ENCODE measurements at places on chromosomes 4 and X. TPM values are rescaled to one million over a fixed set of nuclear protein-coding genes. Genes with fewer than 3 reads are reported as not detected.

The SHOX gene
- total RNA-seq, result not detected

The CLTRN gene
- total RNA-seq, result 0.94 TPM

The IL3RA gene
- total RNA-seq, result 4.8 TPM

The FAM47A gene
- not detected for total RNA-seq

The ZNF674 gene
- 2.5 TPM for total RNA-seq

The TKTL1 gene
- 6.9 TPM for total RNA-seq

The SEL1L3 gene
- total RNA-seq, result 9.8 TPM

The TENT5D gene
- not detected for total RNA-seq

GRCh38 chrX:43975796-43976195, 2.6 kb upstream of the NDP start:
- no peak for DNase-seq

GRCh38 chrX:135596495-135596894, 76.0 kb downstream of the INTS6L start:
- DNase-seq, result peak; percentile 7

DNA sequence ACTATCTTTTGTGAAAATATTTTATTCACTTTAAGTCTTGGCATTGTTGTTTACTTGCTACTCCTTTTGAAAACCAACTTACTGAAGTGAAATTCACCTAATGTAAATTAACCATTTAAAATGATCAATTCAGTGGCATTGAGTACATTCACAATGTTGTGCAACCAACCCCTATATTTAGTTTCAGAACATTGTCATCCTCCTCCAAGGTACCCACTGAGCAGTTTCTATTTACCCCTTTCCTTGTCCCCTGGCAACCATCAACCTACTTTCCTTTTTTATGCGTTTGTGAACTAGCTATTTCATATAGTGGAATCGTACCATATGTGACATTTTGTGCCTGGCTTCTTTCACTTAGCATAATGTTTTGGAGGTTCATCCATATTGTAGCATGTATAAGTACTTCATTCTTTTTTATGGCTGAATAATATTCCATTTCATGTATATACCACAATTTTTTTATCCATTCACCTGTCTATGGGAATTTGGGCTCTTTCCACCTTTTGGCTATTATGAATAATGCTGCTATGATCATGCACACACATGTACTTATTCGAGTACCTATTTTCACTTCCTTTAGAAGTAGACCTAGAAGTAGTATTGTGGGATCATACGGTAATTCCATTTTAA, 85.0 kb downstream of the WWC2 start:
- no peak for DNase-seq

DNA sequence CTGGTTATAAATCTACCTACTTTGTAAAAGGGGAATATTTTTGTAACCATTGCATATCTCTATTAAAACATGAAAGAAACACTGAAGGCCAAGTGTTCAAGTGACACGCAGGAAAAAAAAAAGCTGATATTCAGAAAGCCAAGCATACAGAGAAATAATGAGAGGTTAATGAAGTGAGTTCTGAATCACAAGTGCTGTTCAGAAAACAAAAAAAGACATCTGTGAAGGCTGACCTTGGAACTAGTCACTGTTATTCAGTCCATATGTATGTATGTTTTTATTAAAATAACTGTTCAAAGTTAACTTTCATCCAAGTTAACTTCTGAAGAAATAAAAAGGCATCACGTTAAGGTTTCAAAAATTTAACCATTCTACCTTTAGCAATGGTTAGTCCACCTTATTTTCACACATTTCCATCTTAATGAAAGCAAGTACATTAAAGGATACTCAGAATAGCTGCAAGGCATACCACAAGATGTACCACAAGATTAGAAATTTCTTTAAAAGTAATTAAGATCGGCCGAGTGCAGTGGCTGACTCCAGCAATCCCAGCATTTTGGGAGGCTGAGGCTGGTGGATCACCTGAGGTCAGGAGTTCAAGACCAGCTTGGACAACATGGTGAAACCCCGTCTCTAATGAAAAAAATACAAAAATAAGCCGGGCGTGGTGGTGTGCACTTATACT, 31.4 kb downstream of the SH3RF1 start:
- no peak for DNase-seq

DNA sequence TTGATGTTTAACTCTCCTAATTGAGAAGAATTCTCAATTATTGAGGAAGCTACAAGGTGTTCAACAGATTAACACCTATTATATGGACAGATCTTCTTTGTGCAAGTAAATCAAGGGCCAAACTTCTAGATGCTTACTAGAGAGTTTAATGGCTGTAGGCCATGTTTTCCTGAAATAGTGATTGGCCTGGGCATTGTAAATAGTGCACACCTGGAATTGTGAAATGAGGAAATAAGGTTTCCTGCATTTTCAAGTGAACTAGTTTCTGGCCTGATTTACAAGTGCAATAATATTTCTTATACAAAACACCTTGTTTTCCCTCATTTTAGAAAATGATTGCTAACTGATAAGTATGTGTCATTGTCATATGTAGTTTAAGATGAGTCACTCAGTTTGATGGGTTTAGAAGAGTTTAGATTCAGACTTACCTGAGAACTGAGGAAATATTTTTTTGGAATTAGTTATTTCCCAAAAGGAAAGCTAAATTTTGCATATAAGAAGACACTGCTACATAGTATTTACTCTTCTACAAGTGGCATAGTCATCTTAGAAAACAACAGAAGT, 21.2 kb downstream of the AFF1 start:
- no peak for DNase-seq

DNA sequence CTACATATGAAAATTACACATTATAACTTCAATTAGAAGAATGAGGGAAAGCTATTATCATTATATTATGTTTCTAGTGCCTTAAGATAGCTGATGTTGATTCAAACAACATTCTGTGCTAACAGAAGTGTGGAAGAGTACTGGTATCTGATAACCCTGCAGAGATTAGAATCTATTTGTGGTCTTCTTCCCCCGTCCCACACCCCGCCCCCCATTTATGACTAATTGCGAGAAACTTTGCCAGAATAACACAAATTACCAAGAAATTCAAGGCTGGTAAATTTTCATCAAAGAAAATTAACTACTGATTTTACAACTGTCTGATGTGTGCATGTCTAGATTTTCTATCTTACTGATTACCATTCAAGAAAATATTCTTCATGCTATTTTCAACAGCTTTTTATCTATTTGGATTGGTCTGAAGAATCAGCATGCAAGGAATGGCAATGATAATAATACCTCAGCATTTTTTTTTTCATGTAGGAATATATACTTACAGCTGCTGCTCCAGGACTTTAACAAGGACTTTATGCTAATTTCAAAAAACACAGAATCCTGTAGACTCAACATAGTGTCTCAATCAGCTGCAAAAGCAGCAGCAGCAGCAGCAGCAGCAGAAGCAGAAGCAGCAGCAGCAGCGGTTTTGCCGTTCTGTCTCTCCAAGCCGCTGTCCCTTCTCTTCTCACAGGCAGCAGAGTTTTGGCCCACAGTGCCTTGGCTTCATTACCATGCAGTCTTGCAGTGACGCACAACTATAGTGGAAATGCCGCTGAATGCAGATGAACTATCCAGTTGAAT, 126.7 kb downstream of the FRYL start:
- peak; percentile 41 for DNase-seq

DNA sequence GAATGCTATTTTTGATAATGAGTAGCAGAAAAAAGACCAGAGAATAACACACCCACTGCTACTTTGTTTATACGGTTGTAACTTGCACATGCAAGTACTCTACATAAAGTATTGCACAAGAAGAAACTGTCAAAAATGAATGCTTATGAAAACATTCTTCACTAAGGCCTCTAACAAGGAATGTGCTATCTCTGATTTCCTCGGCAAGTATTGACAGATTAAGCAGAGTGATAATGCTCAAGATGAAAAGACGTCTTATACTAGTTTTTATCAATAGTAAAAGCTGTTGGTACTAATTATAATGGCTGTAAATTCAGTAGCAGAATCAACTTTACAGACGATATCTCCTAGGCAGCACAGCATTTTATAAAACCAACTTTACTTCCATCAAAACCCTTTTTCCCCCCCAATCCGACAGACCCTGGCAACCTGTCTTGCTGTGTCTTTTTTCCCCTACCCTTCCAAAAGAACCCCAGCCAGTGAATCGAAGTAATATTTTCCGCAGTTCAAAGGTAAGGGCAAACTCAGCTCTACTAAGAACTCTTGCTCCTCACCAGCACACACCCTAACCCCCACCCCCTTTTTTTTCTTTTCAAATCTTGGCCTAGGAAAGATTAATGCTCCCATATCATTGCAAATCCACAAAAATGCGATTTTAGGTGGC, 1.5 kb downstream of the FRYL start:
- no peak for DNase-seq

GRCh38 chr4:83356899-83357661, 22.4 kb upstream of the HPSE start:
- no peak for DNase-seq

DNA sequence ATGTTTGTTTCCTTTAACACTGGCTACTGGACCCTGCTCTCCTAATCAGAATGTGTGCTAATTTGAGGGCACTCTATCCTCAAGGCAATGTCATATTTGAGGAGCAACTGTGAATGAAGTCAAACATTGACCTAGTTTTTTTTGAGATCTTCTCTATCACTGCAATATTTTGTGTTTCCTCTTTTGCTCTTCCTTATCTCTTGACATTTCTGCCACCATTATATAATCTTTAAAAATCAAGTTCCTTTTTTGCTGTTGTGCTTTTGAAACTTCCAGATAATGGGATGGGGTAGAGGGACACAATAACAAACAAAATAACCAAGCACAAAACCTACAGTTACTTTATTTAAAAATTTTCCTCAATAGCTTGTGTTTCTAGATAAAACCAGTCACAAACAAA, 7.4 kb upstream of the WDFY3 start:
- no peak for DNase-seq

DNA sequence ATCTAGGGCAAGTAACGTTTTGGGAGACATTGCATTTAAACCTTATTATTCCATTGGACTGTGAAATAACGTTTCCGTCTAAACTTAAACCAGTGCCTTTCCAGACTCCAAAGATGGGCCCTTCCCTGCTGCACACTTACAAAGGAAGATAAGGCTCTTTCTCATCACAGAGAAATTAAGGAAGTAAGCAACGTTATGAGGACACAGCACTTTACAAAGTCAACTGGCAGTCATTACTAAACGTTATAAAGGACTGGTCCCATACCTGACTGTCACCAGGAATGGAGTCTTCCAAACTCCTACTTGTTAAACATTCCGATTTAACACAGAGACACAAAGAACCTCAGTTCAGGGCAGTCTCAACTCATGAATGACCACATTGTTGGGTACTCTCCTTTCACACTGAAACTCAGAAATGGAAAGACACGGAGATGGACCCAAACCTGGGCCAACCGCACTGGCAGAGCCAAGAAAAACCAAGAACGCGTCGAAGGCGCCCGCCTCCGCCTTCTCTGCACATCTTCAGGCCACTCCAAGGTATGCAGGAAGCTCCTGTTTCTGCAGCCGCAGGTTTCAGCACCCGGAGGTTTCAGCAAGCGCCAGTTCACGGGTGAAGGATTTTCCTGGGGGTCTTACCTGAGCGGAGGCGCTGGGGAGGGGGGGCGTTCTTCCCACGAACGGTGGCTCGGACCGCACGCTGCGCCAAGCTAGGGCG, 670 bp downstream of the PAPSS1 start:
- DNase-seq, result no peak

DNA sequence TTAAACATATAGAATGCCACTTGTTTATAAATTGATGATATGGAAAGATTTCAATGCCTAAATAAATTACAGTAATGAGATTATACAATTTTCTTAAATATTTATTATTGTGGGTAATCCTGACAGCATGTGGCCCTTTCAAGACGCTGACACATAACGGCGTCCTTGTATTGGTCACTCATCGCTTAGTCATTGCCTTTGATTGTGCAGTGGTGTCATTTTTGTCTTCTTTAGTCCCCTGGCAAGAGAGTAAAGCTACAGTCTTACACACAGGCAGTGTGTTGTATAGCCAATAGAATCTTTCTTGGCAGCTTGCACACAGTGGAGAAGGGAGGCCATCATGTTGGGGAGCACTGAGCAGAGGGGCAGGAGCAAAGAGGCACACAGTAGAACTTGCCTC, 361.8 kb upstream of the GALNT7 start:
- no peak for DNase-seq

- no peak for DNase-seq
Observed at GRCh38 chr4:8759987-8760386, 111.7 kb downstream of the HMX1 start.

DNA sequence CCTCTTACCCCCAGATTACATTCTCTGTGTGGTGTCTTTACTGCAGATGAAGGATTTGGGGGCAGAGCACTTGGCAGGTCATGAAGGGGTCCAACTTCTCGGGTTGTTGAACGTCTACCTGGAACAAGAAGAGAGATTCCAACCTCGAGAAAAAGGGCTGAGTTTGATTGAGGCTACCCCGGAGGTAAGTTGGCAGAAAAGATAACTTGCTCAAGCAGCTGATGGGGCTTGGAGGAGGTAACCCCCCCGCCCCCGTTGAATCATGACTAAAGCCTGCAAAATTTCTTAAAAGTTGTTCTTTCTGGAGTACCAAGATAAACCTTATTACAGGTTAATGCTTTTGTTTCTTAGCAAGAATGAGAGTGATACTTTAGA, 1.5 kb downstream of the CCNG2 start:
- no peak for DNase-seq

- no peak for DNase-seq
Observed at GRCh38 chr4:48575964-48576363, 85.9 kb downstream of the ZAR1 start.

DNA sequence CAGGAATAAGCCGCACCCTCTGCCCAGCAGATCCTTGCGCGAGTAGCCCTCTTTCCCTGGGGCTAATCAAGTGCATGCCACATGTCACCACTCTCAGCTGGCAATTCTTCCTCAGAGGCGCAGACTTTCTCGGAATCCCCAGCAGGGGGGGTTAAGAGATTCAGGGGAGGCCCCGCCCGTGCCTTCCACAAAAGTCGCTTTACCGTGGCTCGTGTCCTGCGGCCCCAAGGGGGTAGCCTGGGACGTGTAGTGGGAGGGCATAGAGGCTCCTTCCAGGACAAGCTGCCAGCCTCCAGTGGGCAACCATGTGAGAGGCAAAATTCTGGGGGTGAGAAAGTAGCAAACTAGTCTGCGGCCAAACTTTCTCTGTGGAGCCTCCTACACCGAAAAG, 652 bp downstream of the SRPX start:
- DNase-seq, result peak; percentile 19

- DNase-seq, result no peak
Observed at GRCh38 chrX:70664726-70665125, 220.1 kb downstream of the DLG3 start.

GRCh38 chr4:70306076-70306475, 28.7 kb upstream of the CABS1 start:
- DNase-seq, result no peak

DNA sequence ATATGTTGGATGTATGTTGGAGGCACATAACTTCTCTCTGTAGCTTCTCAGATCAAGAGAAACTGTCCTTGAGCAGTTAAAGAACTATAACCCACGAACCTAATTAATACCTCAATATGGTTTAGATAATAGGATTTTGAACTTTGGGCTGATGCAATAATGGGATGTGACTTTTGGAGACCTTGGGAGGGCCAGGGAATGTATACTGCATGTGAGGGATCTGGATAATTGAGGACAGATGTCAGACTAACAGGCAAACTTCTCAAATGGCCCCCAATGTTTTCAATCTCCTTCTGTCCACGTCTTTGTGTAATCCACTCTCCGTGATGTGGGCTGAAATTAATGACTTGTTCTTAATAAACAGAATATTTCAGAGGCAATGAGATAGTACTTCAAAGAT, 202.2 kb upstream of the FAT4 start:
- no peak for DNase-seq

GRCh38 chr4:141647966-141648365, 11.6 kb downstream of the IL15 start:
- no peak for DNase-seq
